ENCODE measurements at places on chromosomes 13 and 19.

DNA sequence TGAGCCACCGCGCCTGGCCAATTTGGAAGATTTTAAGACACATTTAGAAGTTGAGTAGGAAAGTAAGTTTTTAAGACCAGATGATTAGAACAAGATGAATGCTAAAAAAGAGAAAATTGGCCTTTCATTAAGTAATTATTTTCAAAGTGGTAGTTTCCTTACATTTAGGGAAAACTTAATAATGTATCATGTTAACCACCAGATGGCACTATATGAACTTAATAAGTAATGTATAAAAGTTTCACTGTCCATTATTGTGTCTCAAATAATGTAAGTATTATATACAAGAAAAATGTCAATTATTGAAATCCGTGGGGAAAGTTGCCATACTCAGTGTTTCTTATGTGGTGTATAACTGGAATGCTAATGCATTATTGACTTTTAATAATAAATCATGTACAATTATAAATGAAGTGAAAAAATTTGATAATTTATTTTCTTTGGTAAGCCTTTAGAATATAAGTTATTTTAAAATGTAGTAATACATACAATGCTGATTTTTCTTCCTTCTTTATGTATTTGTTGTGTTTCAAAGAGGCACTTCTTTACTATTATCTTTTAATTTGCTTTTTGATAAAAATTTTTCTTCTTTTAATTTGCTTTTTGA lies 29.2 kb downstream of the COG6 start:
- DNase-seq, result no peak

DNA sequence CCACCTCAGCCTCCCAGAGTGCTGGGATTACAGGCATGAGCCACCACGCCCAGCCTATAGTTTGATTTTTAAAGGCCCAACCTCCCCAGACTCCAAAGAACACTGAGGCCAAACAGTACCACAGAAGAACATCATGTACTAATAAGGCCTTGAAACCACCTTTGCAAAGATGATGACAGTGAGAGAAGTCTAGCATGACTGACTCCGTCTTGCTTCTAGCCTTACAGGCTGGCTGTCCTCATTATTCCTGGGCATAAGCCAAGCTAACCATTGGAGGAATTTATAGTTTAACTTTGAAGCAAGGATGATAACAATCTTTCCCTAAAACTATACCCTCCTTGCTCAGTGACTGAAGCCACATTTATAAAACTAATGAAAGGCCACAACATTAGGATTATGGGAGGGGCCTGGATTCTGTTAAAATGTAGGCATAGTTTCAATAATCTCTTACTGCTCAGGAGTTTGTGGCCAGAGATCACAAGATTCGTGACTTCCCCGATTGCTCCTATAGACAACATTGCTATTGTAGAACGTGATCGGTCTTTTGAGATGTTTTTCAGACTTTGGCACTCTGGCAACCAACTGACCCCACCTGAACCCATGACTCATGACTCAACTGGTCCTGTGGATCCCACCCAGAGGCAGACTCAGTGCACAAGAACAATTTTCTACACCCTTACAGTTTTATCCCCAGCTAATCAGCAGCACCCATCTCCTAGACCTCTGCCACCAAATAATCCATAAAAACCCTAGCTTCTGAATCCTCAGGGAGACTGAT lies 17.6 kb downstream of the GPR42 start:
- no peak for DNase-seq

- no peak for DNase-seq
Observed at GRCh38 chr19:803099-803561, 5.9 kb downstream of the PTBP1 start.

- no peak for DNase-seq
Observed at GRCh38 chr19:10551698-10552301, 8.1 kb downstream of the ATG4D start.

DNA sequence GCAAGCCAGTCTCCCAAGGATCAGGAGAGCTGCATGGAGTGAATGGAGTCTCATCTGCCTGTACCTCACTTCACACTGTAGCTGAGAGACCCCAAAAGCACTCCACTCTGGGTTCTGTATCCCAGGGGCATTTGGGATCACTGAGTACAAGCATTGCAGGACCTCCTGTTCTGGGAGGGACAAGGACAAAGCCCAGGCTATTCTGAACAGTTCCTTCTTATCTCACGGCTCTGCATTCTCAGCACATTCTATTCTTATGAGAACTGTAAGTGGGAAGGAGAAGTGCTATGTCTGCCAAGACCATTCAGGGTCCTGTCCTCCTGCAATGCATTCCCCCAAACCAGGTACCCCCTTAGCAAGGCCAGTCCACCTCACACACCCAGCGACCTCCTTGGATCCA lies 42.8 kb downstream of the RNF6 start:
- no peak for DNase-seq

DNA sequence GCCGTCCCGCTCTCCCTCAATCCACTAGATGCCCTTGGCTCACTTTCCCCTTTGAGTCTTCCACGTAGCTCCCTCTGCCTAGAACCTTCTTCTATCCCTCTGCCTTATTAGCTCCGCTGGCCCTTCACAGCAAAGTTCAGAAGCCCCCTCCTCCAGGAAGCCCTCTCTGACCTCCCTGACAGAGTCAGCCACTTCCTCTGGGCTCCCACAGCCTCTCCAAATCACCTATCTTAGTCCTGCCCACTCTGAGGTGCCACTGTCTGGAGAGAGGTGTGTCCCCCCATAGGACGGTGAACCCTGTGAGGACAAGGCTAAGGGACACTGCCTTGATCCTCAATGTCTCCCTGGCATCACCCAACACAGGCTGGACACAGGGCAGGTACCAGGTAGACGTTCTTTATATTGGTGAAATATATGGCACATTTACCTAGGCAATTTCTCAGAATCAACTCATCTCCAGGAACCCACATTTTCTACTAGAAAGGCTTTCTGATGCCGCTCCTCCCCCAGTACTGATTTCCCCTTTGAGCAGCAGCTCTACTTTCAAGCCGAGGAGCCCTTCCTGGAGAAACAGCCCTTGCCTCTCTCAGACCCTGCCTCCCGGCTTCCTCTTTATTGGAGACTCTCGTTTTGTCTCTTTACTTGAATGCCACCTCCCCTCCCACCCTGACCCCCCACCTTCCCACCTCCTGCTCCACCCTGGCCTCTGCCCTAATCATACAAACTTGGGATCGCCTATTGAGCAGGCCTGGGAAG lies 3.4 kb upstream of the TGFB1 start:
- no peak for DNase-seq

DNA sequence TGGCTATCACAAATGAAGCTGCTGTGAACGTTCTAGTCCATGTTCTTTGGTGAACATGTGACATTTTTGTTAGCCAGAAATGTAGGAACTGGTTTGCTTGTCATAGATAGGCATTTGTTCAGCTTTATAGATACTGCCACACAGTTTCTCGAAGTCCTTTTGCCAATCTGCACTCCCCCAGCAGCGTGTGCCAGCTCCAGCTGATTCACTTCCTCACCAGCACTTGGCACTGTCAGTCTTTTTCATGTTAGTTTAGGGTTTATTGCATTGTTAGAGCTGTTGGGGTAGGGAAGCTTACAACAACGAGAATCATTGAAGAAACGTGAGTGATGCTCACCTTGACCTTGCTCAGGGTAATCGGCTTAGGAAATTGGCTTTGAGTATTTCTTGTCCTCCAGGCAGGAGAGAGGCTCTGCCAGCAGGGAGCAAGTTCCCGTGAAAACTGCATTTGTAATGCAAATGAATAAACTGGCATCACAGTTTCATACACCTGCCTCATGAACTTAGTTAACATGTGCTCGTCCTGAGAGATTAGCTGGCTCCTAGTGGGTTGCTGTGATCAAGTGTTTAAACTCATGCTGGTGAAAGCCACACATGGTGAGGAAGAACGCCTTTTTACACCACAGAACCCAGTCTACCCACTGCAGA lies 83.9 kb downstream of the ING1 start:
- no peak for DNase-seq

GRCh38 chr13:74191410-74191809 lies 57.2 kb upstream of the KLF12 start:
- no peak for DNase-seq

DNA sequence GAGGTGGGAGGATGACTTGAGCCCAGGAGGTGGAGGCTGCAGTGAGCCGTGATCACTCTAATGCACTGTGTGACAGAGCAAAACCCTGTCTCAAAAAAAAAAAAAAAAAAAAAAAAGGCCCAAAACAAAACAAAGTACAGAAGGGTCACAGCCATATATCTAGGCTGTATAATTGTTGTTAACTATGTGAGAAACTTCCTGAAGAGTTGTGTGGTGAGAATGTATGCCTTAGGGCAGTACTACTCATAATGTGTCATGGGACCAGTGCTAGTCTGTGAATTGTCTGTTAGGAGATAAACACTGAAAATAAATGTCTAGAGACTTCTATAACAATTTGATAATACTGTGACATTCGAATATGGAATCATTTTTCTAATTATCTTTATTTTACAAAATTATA lies 43.1 kb downstream of the PAN3 start:
- DNase-seq, result no peak

DNA sequence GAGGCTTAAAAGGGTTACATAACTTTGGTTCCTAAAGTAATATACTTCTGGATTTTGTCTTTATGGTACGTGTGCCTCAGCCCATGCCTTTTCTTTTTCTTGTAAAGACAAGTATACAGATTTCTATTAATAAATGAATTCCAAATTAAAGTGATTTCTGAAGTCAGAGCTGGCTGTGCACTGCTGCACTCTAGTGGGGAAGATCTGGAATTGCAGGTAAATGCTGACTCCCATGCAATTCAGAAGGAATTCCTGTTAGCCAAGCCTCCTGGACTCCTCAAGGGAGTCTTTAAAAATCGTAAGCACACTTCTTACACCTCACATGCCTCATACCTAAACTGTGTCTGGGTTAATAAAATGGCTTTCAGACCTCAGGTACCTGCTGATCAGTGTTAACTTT lies 118.4 kb upstream of the SLC7A1 start:
- DNase-seq, result no peak

DNA sequence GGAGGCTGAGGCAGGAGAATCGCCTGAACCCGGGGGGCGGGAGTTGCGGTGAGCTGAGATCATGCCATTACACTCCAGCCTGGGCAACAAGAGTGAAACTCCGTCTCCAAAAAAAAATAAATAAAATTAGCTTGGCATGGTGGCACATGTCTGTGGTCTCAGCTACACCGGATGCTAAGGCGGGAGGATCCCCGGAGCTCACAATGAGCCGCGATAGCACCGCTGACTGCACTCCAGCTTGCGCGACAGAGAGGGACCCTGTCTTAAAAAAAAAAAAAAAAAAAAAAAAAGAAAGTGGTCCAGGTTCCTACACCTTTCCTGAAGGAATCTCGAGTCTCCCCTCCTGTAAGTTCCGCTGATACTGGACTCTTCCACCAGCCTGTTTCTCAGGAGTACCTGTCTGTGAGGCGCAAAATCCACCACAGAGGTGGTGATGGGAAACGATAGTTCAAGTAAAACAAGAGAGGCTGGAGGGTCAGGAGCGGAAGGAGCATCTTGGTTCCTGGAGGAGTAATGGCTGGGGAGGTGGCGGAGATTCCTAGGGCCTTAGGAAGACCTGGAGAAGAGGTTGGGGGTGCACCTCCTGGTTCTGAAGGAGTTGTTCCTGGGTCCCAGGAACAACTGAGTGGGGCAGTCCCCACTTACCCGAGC lies 471 bp downstream of the FUT1 start:
- no peak for DNase-seq

- DNase-seq, result no peak
Observed at GRCh38 chr19:10011974-10012373, 1.3 kb upstream of the RDH8 start.

- DNase-seq, result no peak
Observed at GRCh38 chr13:105509981-105510762, 1025.3 kb downstream of the EFNB2 start.

GRCh38 chr19:56177564-56178243 lies 1.9 kb downstream of the GALP start:
- no peak for DNase-seq

DNA sequence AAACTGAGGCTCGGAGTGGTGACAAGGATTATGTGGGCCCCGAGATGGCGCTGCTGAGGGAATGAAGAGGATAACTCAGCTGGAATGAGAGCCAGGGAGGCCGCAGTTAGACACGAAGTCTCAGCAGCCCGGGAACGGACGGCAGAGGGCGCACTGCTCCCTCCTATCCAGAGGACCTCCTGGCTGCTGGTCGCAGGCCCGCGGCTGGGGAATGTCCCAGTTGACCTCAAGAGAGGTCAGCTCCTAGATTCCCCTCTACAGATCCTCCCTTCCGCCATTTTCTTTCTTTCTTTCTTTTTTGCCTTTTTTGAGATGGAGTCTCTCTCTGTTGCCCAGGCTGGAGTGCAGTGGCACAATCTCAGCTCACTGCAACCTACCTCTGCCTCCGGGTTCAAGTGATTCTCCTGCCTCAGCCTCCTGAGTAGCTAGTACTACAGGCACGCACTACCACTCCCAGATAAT lies 24.1 kb upstream of the ASPDH start:
- DNase-seq, result no peak

GRCh38 chr19:56087647-56088496 lies 33.2 kb downstream of the ZNF787 start:
- DNase-seq, result no peak

GRCh38 chr19:35223084-35223790 lies 5.3 kb downstream of the FAM187B start:
- DNase-seq, result no peak

DNA sequence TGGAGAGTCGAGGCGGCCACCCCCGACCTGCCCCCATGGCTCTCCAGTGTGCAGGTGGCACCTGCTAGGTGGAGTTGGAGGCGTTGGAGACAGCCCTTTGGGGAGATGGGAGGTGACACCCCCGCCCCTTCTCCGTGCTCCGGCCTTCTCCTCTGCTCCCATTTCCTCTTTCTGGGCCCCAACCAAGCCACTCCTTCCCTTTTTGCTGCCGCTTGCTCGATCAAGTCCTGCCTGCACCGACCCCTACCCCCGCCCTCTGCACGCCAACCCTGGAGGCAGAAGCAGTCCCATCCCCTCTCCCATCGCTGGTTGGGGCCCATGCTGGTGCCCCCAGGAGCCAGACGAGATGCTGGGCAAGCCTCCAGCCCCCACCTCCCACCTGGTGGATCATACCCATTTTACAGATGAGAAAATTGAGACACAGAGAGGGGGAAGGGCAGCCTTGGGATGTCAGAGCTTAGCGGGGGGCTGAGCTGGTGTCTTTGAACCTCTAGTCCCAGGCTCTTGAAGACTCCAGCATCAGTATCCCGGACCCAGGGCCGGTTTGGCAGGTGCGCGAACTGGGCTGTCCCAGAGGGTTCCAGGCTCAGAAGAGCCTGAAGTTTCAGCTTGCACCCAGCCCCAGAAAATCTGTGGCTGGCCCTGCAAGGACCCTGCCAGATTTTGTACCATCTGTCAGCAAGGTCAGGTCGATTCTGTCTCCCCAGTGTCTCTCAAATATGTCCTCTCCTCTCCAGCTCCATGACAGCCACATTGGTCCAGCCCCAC lies 10.3 kb downstream of the GNA15 start:
- DNase-seq, result no peak

DNA sequence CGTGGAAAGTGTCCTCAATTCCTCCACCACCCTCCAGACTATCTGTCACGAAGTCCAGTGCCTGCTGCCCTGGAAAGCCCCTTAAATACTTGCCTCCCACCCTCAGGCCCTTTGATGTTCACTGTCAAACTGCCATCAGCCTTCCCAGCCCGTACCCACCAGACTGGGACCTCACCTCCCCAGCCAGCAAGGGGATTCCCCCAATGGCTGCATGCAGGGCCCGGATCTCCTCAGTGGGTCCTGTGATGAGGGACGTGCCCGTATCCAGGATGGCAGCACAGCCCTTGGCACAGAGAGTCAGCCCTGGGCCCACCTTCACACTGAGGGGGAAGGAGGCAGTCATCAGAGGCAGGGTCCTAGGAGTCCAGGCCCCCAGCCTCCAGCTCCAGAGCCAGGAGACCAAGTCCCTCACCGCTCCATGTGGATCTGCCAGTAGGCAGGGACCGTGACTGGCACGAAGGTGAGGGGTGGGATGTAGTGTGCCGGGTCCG lies 6.1 kb downstream of the NAPSA start:
- DNase-seq, result no peak

GRCh38 chr13:32316028-32316339 lies 676 bp downstream of the BRCA2 start:
- DNase-seq, result no peak

Data from ascending aorta (tissue), 2 donors.